Foreskin fibroblast (primary cell): ENCODE measurements at places on chromosomes 2 and 18.
A peak's percentile ranks its signal among the peaks of the same experiment; 100 is the strongest.

- no peak for DNase-seq
These were observed 11.2 kb downstream of the TMEM127 start for GRCh38 chr2:96254571-96254970.

DNA sequence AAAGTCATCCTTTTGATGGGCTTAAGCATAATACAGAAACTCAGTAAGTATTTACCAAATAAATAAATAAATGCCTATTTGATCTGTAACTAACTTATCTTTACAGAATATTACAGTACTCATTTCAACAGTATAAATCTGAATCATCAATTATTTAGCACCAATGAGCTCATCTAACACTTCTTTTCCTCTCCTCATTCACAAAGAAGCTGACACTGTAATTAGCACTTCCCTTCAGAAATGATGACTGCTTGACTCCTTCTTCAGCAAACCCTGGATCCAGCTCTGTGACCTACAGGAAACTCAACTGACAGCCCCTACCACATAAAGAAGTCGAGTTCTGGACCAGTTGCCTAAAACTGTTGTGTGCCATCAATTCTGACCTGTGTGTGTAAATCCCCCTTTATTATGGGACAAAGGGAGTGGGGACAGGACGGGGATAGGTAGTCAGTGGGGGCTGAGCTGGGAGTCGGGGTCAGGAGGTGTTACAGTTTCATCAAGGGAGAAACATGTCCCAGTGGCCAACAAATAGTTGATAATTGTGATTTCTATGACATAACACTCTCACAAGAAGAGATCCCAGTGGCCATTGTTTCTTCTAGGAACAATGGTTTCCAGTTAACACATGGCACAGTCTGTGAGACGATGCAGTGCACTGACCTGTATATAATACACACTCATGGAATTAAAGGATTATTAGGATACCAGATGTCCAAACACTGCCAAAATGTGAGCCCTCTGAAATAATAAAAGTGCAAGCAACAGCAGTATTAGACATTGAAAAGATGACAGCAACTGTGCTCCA lies 68.7 kb downstream of the STK39 start:
- no peak for DNase-seq

GRCh38 chr2:18373664-18374063 lies 186.8 kb downstream of the RDH14 start:
- no peak for DNase-seq

- DNase-seq: no peak
These were observed 5.0 kb downstream of the MGAT5 start for GRCh38 chr2:134258684-134259388.

DNA sequence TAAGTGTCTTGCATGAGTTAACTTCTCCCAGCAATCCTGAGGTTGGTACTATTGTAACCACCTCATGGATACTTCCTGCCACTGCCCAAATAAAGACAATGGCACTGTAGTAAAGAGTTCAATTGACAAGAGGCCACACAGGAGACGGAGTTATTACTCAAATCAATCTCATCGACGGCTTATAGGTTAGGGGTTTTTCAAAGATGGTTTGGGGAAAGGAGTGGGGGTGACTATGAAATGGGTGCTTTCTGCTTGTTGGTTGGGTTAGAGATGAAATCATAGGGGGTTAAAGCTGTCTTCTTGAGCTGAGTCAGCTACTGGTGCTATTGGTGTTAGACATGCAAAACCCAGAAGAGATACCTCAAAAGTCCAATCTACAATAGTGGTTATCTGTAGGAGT lies 1258.0 kb upstream of the ZEB2 start:
- DNase-seq: no peak

- peak; percentile 54 for DNase-seq
These were observed 91.8 kb downstream of the NEDD4L start for GRCh38 chr18:58135701-58136331.

- DNase-seq: no peak
These were observed 23.1 kb upstream of the TXNDC2 start for GRCh38 chr18:9862686-9863085.

DNA sequence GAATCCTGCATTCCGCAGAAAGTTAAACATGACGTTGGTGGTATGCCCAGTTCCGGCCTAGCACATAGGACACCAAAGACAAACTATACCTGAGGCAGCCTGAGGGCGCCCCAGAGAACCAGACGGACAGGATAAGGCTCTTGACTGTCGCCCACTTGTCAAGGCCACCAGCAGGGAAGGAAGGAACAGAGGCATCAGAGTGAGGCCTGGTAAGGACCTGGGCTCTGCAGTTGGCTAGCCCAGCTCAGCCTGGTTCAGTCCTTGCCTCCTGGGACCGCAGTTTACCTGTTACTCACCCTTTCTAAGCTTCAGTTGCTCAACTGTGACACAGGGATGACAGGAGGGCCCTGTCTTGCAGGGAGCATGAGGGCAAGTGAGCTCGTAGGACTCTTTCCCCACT lies 82.1 kb downstream of the ACTR2 start:
- no peak for DNase-seq

DNA sequence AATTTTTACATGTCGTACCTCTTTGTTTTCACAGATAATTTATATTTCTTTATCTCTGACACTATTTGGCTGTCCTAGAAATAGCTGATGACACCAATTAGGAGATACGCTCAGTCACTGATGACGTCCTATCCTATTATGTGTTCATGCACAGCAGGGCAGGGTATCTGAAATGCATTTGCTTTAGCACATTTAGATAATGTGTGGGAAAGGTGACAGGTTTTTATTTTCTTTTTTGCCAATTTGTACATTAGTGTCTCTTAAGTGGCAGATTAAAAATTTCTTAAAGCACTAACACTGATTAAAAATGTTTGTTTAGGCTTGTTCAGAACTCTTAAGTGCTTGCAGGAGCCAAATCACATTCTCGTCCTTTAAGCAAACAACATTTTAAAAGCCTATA lies 39.7 kb downstream of the CDC42EP3 start:
- no peak for DNase-seq

DNA sequence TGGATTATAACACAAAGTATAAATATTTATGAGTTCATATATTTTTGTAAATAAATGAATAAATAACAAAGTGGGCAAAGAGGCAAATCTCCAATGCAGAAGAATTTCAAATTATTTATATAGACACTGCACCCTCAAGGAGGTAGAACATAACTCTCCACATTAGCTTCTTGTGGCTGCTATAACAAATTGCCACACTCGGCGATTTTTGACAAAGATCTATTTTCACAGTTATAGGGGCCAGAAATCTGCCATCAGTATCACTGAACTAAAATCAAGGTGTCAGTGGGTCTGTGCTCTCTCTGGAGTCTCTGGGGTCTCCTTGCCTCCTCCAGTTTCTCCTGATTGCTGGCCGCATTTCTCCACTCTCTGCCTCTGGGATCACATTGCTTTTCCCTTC lies 92.0 kb upstream of the FAM136A start:
- DNase-seq: no peak

GRCh38 chr2:166593403-166593802 lies 99.4 kb upstream of the SCN7A start:
- peak; percentile 87 for DNase-seq

GRCh38 chr2:206392118-206392517 lies 51.2 kb upstream of the ADAM23 start:
- peak; percentile 61 for DNase-seq

GRCh38 chr2:164234074-164234473 lies 387.2 kb downstream of the GRB14 start:
- no peak for DNase-seq

- DNase-seq: no peak
These were observed 199.2 kb downstream of the TGIF1 start for GRCh38 chr18:3649135-3649632.

GRCh38 chr2:41160439-41160838 lies 708.5 kb upstream of the SLC8A1 start:
- DNase-seq: no peak

GRCh38 chr2:28252311-28252710 lies 140.3 kb upstream of the FOSL2 start:
- DNase-seq: no peak

DNA sequence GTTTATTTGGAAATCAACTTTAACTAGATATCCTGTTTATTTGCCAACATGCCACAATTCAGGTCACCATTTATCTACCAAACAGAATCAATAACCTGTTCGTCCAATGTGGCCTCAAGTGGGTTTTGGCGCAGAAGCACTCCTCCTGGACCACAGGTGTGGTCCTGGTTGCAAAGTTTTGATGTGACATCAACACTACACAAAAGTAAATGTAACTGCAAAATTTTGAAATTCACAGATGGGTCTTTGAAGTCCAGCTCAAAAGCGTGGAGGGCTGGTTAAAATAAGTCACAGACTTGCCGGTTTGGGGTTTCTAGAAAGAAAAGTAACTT lies 474 bp upstream of the GCA start:
- no peak for DNase-seq

GRCh38 chr2:226796840-226797288 lies 2.8 kb downstream of the IRS1 start:
- peak; percentile 64 for DNase-seq

GRCh38 chr2:188850786-188851185 lies 123.4 kb upstream of the COL3A1 start:
- peak; percentile 22 for DNase-seq

DNA sequence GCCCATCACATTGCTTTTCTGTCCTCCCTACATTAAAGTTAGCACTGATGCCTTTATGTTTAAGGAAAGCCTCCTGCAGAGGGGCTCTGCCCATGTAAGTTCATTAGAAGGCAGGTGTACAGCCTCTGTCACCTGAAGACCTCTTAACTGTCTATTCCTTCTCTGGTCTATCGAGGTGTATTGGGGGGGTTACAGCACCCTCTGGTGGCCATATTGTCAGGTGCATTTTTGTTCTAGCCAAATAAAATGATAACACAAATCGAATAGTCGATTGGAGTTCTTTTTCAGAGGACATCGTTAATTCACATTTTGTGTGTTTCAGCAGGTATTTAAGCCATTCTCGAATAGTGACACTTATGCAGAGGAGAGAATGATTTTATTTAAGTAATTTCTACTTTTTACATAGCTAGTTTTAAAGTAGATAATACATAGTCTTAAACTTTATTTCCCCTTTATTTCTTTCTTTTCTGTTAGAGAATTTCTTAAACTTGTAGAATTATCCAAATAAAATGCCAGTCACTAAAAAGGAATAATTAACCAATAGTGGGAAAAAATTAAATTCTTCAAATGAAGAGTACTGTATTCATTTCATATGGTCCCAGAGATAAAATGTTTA lies 136.8 kb downstream of the NEDD4L start:
- DNase-seq: peak; percentile 75

DNA sequence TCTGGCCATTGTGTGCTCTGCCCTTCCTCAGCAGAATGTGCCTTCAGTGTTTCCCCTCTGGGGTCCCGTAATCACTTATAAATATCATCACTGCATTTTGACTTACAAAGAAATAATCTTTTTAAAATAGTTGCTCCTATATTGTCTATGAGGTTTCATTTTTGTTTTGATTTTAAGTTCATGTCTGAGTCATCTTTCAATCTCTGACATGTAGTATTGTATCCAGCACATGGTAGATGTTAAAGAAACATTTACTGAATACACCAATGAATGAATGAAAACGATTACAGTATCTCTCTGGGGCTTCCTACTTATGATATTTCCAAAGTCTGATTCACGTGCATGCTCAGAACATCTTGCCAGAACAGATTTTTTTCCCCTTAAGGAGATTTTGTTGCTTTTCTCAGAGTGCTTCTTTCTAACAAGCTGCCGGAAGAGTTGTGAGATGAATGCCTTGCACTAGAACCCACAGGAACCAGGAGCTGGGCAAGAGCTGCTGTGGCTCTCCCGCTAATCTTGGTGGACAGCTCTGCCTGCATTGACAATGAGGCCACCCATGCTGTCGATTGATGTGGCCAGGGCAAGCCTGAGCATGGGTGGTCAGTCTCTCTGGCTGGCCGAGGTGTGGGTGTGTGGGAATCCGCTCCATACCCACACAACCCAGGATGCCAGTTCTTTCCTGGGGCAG lies 199.4 kb downstream of the CYRIA start:
- no peak for DNase-seq

DNA sequence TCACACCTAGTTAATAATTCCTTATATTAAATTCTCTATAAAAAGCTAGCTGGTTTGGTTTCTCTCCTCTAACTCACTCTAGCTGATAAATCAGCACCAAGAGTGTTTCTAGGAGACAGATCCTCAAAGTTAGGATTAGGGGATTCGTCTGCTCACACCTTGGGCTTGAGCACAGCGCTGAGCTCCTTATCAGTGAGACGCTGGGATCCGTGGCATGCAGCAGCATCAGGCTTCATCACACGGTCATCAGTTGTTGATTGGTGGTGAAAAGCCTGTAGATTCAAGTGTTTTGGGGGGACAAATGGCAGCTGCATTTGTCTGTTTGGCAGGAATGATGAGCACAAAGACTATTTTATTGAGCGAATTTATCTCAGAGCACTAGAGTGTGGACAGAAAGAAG lies 72.6 kb upstream of the MC2R start:
- DNase-seq: no peak

DNA sequence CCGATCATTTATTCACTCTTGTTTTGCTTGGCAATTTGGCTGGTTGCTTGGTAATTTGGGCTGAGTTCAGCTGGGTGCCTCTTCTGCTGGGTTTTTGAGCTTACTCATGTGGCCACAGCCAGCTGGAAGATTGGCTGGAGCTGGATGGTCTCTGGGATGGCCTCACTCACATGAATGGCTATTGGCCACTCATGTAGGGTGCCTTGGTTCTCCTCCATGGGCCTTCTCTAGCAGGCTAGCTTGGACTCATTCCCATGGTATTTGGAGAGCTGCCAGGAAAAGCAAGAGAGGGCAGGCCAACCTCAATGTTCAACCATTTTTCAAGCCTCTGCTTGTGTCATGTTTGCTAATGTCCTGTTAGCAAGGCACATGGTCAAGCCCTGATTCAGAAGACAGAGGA lies 16.9 kb downstream of the ZAP70 start:
- DNase-seq: peak; percentile 67

GRCh38 chr2:118048401-118048800 lies 34.5 kb upstream of the CCDC93 start:
- DNase-seq: peak; percentile 33

DNA sequence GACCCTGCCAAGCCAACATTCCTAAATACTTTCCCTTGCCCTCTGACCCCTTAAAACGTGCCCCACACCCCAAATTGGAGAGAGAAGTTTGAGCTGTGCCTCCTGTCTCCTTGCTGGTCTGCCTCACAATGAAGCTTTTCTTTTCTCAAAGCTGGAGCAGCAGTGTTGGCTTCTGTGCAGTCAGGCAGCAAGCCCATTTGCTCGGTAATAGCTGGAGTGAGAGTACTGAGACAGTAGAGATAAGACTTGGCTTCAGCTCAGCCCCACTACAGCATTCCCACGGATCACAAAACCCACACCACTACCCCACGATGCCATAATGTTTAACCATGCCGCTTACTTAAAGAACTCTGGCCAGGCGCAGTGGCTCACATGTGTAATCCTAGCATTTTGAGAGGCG lies 73.0 kb downstream of the NCAPH start:
- DNase-seq: no peak
